ENCODE measurements at places on chromosomes 6 and 20.

DNA sequence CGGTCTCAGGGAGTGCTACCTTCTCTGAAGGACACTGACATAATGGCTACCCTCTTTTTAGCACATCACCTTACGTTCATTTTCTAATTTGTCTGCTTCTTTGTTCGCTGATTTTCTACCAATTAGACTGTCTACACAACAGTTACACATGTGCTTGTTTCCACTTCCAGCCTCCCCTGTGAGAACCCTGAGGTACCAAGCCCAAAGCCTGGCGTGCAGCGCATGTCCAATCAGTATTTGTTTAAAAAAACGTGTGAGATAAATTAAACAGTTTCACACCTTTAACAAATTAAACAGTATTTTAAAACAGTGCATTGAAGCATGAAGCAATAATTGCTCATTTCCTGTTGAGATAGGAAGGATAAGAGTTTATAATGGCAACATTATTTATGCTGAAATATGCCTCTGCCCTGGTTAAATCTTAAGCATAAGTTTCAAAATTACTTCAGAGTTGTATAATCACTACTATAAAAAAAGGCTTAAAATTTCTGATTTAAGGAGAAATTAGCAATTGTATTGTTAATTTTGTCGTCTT, 88.9 kb downstream of the MAP3K5 start:
- DNase-seq = no peak

DNA sequence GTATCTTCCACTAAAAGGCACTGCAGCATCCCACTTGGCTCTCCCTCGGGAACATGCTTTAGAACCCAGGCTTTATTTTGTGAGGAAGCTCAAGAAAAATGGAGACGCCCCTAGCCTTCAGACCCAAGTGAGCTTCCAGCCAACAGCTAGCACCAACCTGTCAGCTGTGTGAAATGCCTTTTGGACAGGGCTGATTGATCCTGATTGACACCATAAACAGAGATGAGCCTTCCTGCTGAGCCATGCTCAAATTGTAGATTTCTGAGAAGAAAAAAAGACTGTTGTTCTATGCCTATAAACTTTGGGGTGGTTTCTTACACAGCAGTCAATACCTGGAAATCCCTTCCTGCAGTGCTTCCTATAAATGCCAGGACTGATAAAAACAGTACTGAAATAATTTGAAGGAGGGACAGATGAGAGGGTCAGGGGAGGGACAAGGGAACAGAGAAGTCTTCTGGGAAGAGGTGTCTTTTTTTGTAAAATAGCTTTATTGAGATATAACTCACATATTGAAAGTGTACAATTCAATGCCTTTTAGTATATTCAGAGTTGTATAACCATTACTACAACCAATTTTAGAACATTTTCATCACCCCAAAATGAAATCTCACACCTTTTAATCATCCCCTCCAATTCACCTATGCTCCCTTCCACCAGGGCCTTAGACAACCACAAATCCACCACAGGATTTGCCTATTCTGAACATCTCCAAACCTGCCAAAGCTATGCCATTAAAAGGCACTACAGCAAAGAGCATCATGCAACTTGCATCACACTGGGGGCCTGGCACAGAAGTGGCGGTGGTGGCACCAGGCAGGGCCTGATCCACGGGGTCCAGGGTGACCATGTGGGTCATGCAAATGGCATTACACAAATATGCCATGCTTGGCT, 2.7 kb upstream of the STK4 start:
- DNase-seq = no peak

GRCh38 chr6:2505624-2506023, 245.1 kb downstream of the MYLK4 start:
- DNase-seq = no peak

- DNase-seq = no peak
These were observed 39.7 kb upstream of the PHIP start for GRCh38 chr6:79117752-79118151.
